Activated T-helper 2 cell treated with anti-CD3 and anti-CD28 coated beads, Interferon-gamma antibody, Interleukin-2, Interleukin-4, amounts not matched to agents 10 μg/mL and 5 μg/mL and 100 μg/mL, durations not matched to agents 14 hours and 24 hours and 36 hours (primary cell): ENCODE measurements at places on chromosomes 7 and 10. TPM values are rescaled to one million over a fixed set of nuclear protein-coding genes. Genes with fewer than 3 reads are reported as not detected.

DNA sequence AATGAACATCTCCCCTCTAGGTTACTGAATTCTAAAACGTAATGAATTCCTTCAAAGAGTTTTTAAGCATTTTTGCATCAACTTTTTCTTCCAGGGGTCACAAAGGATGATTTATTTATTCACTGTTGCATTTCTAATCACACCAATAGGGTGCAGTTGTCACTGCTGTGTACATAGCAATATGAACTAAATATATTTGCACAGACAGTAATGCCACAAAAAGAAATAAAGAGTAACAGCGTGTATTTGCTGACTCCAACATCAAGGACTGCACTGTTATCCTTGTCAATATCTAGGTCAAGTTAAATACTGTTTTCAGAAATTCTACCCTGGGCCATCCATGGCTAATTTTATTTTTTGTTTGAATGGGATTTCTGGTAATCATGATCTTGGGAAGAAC lies 138.0 kb downstream of the FRMD4A start:
- no peak for DNase-seq

GRCh38 chr7:124940306-124940705 lies 10.7 kb upstream of the POT1 start:
- DNase-seq = no peak

DNA sequence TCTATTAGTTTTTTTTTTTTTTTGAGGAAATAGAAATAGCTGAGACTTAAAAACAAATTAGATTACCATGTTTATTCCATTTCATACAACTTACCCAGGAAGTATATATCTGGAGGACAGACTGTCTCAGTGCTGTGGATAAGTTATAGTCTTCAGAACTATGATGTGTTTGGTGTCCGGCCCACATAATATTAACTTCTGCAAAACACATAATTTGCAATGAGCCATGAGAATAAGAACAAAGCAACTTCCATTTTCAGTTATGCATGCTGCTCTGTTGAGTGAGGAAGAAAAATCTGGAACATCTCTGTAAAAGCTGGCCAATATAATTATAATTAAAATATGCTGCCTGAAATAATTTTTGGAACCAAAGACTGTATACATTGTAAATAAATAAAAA lies 130.9 kb downstream of the AGMO start:
- no peak for DNase-seq

- no peak for DNase-seq
These were observed 179.3 kb downstream of the TRIL start for GRCh38 chr7:28778786-28779185.

DNA sequence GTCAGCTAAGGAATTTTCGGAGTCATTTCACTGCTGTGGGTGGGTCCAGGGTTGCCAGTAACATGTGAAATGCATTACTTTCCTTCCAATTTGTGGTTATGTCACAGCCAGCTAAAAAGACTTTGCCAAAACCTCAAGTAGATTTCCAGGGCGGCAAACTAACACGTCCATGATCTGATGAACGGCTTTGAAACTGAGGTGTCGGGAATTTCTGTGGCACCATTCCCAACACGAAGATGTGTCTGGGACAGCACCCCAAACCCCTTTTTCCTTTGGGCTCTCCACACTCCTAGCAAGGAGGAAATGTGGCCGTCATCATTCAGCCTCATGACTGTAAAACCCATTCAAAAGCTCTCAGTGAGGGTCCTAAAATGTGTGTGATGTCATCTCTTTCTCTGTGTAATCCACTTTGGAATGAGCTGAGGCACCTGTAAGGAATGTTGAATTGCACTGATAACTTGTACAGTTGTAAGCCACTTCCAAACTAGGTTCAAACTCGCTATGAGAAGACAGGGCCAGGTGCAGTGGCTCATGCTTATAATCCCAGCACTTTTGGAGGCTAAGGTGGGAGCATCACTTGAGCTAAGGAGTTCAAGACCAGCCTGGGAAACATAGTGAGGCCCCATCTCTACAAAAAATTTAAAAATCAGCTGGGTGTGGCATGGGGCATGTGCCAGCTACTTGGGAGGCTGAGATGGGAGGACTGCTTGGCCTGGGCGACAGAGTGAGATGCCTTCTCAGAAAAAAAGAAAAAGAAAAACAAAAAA lies 146.1 kb upstream of the FRMD4A start:
- DNase-seq = no peak

DNA sequence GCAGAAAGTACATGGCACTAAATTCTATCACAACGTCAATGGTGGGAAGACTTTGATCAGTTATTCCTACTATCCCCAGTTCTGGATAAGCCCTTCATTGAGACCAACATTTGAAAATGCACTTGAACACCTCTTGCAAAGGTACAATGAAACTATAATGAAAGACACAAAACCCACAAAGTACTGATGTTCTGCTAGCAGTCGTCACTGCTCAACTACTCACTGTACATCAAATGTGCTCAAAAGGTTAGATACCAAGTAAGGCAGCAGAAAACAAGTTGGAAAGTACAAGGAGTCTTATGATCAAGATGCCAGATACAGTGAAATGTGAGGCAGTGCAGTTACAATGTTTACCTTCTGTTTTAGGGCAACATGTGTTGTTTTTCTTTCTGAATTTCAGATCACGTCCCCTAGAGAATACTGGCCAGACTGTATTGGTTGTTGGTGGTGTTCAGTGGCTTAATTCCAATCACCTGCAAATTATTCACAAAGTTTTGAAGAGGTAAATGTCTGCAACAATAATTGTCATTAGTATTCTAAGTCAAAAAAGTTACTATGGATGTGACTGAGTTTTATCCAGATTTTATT lies 62.4 kb upstream of the WNT16 start:
- DNase-seq = no peak

DNA sequence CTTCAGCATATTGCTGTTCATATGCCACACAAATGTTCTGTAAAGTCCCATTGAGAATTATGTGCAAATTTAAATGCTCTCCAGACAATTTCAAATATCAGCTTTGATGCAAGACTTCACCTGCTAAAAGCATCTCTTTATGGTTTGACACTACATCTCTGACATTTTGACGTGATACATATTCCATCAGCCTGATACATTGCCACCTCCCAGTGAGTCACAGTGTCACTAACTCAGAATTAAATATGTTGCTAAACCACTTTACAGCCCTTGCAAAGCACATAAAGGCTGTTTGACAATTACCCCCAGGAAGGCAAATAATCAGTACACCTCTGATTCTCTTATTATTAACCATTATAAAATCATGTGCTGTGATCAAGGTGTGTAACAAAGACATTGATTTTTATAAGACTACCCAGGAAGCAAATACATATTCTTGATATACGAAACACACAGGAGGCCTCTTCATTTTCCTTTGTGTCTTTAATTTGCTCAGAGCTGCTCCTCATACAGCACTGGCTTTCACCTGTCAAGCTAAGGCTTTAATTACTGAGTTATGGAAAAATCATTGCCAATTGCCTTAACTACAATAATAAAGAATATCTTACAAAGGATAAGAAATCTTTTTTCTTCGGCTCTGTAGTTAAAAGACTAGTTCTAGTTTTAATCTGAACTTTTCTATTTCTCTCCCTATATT lies 547.5 kb upstream of the C7orf33 start:
- no peak for DNase-seq

DNA sequence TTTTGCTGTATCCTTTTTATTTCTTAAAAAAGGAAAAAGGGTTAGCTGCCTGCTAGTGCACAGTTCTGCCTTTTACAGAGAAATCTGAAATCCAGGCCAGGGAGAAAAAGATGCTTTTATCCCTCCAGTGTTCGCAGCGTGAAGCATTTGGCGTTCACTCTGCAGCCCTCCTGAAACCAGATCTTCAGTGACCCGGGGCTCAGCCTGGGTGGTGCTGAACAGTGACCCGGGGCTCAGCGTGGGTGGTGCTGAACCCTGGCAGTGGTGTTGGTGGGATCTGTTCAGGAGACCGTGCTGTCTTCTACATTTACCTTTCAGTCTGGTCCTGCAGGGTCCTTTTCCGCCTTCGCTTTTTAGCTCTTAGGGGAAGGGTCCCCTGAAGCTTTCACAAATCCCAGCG lies 164.7 kb upstream of the KLF6 start:
- no peak for DNase-seq

DNA sequence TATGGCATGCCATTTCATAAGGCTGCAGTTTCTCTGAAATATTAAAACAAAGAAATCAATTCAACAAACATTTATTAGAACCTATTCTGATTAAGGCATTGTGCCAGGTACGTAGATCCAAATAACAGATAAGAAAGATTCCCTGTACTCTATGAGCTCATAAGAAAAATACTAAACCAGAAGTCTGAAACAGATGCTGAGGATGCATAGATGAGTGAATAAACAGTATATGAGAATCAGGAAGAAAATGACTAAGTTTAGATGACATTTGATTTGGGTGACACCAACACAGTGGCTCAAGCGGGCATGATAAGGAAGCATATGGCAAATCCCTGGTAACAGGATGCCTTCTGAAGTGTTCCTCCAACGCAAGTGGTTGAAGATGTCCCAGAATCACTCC lies 477.2 kb downstream of the PARD3 start:
- no peak for DNase-seq

GRCh38 chr7:97003262-97004246 lies 1.8 kb upstream of the DLX6 start:
- no peak for DNase-seq

GRCh38 chr10:71264345-71265200 lies 52.2 kb downstream of the UNC5B start:
- no peak for DNase-seq

- peak; percentile 25 for DNase-seq
These were observed 46.0 kb downstream of the ZNF777 start for GRCh38 chr7:149414745-149415390.

- no peak for DNase-seq
These were observed 170.5 kb downstream of the CCDC7 start for GRCh38 chr10:32616438-32616837.

DNA sequence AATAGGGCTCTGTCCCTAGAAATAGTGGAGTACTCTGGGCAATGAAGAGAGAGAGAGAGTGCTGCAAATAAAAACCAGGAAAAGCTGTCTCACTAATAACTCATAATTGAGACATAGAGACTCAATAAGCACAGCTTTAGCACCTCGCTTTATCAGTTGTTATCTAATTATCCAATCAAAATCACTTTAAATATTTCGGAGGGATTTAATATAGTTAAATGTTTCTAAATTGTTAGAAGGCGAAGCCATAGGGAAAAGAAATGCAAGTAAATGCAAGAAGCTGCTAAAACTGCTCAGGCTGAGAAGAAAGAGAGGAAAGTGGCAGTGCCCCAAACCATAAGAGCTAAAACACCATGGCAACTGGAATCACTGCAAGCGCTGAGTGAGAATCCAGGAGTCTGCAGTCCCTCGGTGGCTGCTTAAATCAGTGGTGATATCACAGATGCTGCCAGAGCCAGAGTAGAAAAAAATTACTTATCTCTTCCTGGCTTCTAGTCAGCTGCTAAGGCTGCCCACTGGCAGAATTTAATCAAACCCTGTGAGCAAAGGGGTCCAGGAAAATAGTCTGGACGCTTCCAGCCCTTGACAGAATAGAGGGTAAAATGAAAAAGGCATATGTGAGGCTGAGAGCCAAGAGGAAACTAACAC lies 150.4 kb upstream of the CHRM2 start:
- no peak for DNase-seq

DNA sequence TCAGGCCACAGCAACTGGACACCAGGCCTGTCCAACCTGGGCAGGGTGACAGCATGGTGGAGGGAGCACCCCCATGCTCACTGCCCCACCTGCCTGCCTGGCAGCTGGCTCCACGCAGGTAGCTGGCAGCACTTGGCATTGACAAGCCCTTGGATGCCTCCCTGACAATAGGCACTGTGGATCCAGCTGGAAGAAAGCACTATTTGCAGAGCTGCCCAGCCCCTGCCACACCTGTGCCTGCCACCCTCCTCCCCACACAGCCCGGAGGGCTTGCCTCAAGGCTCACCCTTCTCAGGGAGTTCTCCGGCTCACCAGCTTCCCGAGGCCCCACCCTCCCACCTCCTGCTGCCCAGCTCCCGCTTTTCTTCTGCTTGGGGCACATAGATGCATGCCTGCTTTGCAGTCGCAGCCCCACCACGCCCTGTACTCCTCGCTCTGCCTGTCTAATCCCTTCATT lies 160.1 kb downstream of the NEURL1 start:
- DNase-seq = no peak

GRCh38 chr7:105872491-105872890 lies 3.9 kb downstream of the ATXN7L1 start:
- no peak for DNase-seq

- no peak for DNase-seq
These were observed 241.6 kb upstream of the GPR26 start for GRCh38 chr10:123424537-123424936.

DNA sequence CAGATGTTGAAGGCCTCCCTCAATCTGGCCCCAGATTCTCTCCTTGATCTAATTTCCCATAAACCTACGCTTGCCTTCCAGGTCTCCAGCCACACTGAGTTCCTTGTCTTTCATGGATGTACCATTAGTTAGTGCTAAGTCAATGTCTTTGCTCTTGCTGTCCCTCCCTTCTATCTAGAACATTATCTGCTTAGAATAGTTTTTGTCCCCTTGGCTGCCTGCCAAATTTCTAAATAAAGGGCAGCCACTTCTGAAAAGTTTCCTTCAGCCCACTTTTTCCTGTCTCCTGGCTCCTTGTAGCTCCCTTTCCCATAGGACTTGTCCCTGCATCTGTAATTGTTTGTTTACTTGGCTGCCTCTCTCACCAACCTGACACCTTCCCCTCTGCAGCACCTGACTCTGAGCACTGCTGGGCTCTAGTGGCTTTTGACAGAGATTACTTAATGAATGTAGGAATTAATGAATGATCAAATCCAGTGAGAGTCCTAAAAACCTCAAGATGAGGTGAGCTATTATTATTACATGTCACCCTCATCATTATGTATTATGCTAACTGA lies 58.3 kb downstream of the CXCL12 start:
- no peak for DNase-seq

DNA sequence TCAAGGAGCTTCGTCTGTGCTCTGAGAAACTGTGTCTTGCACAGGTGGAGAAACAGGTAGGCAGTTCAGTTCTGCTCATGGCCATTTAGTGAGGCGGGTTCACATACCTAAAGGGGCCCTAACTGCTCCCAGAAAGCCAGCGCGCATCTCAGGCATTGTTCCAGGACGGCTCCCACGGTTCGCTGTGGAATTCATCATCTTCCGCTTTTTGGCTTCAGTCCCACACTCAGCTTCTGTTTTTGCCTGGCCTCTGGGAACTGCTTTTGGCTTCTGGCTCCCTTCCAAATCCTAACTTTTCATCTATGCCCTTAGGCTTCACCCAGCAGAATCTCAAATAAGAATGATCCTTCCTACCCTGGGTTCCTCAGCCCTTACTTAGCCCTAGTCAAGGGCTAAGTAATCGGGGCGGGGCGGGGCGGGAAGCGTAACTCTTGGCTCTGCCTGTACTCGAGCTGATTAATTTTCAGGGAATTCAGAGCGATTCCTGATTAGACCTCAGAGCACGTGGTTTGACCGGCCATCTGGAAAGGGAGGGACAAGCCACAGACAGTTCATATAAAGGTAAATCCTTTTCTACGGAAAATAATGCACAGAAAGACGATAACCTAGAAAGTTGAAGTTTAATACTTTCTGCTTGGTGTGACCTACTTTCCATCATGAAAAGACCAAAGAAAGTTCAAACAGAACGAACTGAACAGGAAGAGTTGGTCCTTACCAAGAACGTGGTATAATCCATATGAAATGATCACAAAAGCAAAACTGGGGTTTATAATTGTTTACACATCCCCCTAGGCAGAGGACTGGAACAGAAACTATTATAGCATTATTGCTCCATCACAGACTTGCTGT lies 105.7 kb downstream of the ST8SIA6 start:
- DNase-seq = no peak

ADCY1 gene
- total RNA-seq = 8.9 and 9.4 TPM in 2 replicates

CLEC2L gene
- total RNA-seq = not detected in 2 replicates

HABP2 gene
- total RNA-seq = not detected in 2 replicates

SFTPA1 gene
- not detected in 2 replicates for total RNA-seq

IKZF1 gene
- total RNA-seq = 360 and 371 TPM in 2 replicates

KCNH2 gene
- total RNA-seq = 0.30 and 0.41 TPM in 2 replicates

SYT15 gene
- 1.5 TPM in 2 replicates for total RNA-seq
